NAMALWA (cell line): ENCODE measurements at places on chromosomes 12 and 14.

- DNase-seq, result no peak
Measured at GRCh38 chr12:52211716-52212585, 20.1 kb upstream of the KRT80 start.

DNA sequence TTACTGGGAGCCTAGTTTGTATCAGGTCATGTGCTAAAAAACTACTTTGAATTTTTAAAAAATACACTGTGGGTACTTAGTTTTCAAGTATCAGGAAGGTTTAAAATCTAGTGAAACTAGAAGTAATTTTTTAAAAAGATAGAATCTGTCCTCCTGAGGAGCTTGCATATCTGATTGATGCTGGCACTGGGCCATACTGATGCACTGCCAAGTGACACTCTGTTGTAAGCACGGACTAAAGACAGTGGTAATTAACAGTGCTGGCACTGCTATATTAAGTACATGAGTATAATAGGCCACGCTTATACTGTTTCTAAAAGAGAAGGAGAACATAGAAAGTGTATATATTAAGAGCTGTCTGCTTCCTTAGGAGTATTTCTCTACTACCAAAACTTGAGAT, 10.0 kb upstream of the TBC1D30 start:
- DNase-seq, result no peak

DNA sequence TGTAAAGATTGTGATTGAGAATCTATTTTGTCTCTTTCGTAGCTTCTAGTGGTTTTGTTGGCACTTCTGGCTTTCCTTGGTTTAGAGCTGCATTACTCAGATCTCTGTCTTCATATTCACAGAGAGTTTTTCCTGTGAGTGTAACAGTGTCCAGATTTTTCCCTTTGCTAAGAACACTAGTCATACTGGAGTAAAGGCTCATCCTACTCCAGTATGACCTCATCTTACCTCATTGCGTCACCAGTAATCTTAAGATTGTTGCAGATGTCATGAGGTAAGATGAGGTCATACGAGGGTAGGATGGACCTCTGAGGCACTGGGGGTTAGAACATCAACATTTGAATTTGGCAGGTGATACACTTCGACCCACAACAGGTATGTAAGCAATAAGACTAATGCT, 461.2 kb downstream of the FLRT2 start:
- no peak for DNase-seq

DNA sequence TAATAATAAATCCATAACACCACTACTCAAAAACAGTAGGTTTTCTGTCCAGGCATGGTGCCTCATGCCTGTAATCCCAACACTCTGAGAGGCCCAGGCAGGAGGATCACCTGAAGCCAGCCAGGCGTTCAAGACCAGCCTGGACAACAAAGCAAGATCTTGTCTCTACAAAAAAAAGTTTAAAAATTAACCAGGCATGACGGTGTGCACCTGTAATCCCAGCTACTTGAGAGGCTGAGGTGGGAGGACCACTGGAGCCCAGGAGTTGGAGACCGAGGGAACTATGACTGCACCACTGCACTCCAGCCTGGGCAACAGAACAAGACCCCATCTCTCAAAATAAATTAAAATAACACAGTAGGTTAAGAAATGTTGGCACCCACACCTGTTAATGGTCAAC, 44.5 kb upstream of the AP4S1 start:
- DNase-seq, result peak; percentile 26

- DNase-seq, result no peak
Measured at GRCh38 chr14:103125098-103126070, 2.1 kb downstream of the TNFAIP2 start.

DNA sequence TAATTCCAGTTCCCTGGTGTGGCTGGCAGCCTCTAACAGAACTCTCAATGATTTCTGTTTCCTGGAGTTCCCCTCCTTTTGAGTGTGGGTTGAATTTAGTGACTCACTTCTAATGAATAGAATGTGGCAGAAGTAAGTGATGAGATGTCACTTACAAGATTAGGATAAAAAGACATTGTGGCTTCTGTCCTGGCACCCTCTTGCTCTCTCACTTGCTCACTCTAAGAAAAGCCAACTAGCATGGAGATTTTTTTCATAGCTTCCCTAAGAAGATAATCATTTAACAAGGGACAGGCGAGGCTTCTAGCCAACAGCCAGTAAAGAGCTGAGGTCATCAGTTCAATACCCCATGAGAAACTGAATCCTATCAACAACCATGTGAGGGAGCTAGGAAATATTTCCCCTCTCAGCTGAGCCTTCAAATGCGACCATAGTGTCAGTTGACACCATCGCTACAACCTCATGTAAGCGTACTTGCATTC, 156.7 kb downstream of the TMTC3 start:
- DNase-seq, result no peak

- DNase-seq, result no peak
Measured at GRCh38 chr14:91216731-91217226, 27.7 kb downstream of the GPR68 start.

DNA sequence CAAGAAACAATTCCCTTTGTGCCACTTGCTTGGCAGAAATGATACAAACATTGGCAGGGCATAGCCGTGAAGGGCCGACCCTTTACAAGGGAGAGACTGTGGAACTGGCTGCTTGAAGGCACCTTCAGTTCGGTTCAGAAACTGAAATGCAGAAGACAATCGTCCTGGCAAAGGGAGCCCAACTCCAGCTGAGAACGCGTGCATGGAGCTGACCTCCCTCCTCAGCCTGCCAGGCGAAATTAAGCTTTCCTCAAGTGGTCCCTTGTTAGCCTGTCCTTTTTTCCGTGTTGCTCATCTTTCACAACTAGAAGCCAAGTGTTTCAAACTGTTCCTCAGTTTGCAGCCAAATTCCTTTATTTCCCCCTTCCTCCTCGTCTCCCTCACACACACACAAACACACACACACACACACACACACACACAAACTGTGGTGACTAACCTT, 8.1 kb downstream of the LGR5 start:
- no peak for DNase-seq

DNA sequence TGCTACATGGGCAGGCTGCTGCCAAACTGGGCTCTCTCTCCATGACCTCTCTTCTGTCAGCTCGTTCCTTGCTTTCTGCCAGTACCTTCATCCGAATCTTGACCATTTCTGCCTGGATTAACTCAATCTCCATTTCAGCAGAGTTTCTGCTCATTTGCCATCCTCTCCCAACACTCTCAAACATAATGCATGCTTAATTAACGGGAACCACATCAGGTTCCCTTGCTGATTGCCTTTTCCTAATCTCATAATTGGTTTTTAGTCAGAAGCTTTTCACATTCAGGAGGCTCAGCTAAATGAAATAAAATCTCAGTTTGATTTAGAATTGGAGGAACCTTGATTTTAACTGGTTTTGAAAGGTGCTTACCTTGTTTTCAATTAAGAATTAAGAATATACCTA, 127.3 kb downstream of the SLC5A8 start:
- no peak for DNase-seq

- no peak for DNase-seq
Measured at GRCh38 chr12:54375259-54375579, 9.3 kb downstream of the ZNF385A start.

GRCh38 chr12:55922126-55922525, 5.6 kb downstream of the PYM1 start:
- DNase-seq, result no peak
